ENCODE measurements at places on chromosomes 1 and 21.

DNA sequence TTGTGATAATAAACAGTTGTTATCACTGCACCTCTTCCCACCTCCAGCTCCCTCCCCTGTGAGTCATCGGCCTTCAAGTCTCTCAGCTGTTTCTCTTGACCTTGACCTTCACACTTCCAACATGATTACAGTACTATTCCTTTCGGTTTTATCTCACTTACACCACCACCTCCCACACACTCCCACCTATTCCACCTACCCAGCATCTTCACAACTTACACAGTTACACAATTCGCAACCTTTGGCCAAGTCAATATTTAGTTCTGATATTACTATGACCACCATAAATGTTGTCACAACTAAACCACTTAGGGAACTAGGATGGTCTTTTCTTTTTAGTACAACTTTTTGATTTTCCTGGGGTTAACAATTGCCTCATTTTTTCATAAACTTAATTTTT, 60.2 kb downstream of the RIPK4 start:
- DNase-seq: no peak

- DNase-seq: no peak
These were observed 4.9 kb upstream of the BEST4 start for GRCh38 chr1:44792736-44793502.

GRCh38 chr1:10665930-10666850, 130.3 kb downstream of the CASZ1 start:
- no peak for DNase-seq

- DNase-seq: no peak
These were observed 37.8 kb upstream of the GBP5 start for GRCh38 chr1:89310505-89310904.

DNA sequence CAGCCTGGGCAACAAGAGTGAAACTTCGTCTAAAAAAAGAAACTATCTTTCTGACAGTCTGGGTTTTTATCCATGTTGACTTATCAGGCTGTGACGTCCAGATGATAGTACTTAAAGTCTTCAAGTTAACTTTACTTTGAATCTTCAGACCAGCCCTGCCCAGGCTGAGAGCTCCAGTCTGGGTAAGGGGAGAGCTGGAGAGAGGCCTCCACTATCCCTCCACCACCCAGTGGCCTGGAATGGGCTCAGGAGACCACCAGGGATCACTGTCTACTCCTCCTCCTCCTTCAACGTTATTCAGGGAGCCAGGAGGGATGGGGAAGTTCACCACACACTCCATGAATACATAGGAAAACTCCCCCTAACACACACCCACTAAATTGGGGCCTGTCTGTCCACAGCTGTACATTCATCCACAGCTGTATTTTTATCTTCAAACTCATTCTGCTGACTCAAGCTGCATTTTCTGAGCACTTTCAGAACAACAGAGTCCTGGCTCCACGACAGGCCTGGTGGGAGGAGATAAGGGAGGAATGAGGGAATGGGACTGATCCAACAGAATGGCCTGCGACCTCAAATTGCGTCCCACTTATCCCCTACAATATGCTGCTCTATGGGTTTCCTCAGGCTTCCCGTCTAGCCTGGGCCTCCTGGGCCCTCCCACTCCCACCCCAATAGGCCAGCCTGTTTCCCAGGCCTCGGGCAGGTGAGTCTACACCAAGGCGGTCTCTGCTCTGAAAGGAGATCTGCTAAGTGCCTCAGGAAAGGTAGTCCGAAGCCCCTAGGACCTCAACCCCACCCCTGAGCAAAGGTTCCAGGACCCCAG, 1.8 kb downstream of the SLC45A3 start:
- no peak for DNase-seq

Data from activated effector memory CD4-positive, alpha-beta T cell treated with Interleukin-2 at 50 U/mL for 16 hours (primary cell).